ENCODE measurements at places on chromosomes 4 and X.

- DNase-seq: no peak
Observed at GRCh38 chr4:5888222-5889001, 4.5 kb downstream of the CRMP1 start.

GRCh38 chr4:82865592-82865991 lies 25.4 kb downstream of the SEC31A start:
- DNase-seq: no peak

DNA sequence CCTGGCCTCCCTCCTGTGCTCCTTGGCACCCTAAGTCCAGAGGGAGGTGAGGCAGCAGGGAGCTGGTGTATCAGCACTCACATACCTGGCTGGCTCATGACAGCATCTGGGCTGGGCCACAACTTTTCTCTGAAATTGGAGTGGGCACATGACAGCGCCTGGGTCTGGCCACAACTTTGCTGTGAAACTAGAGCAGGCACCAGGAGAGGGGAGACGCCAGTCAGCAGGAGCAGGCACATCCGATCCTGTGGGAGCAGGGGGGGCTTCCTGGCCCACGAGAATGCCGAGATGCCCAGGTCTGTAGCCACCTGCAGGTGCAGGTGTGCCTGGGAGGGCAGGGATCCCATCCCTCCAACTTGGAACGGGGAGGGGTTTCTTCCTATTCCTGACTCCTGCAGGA lies 69.7 kb upstream of the PPP3CA start:
- no peak for DNase-seq

- no peak for DNase-seq
Observed at GRCh38 chr4:189763583-189763982, 177.1 kb upstream of the FRG1 start.

- DNase-seq: no peak
Observed at GRCh38 chr4:126777649-126778048, 855.1 kb upstream of the INTU start.

- no peak for DNase-seq
Observed at GRCh38 chr4:126755506-126755905, 877.3 kb upstream of the INTU start.

DNA sequence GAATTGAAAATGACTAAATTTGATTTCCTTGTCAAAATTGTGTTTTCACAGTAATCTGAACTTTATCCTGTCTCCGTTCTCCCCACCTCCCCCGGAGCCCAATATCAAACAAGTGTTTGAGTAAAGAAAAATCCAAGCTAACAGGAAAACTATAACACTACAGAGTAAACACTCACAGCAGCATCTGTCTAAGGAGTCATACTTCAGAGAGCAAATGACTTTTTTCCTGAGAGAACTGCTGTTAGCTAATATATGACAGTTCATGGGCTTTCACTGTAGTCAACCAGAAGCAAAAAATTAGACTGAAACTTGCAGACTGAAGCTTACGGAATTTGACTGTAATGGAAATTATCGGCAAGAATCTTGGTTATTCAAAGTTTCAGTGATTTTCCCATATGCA lies 321.7 kb downstream of the ANKRD50 start:
- no peak for DNase-seq

GRCh38 chr4:157121401-157121800 lies 45.5 kb downstream of the GLRB start:
- no peak for DNase-seq

DNA sequence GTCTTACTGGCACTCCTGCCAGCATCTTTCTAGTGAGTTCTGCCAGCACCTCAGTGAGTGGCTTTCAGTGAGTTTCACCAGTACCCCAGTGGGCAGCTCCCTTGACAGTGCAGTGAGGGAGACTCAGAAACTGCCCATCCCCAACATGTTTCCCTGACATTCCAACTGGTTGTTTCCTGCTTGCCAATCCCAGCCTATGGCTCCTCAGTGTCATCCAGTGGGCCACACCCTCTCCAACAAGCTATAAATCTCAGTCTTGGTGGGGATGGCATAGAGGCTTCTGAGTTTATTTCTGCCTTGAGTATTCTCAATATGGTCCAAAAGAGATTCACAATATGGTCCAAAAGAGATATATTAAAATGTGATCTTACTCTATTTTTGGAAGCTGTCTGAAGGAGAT lies 461.2 kb upstream of the NR3C2 start:
- no peak for DNase-seq

GRCh38 chr4:26343038-26343398 lies 22.2 kb downstream of the RBPJ start:
- no peak for DNase-seq

GRCh38 chrX:10166248-10166716 lies 9.5 kb downstream of the CLCN4 start:
- no peak for DNase-seq

- no peak for DNase-seq
Observed at GRCh38 chr4:167003326-167003725, 231.0 kb downstream of the SPOCK3 start.

GRCh38 chr4:142698552-142698951 lies 147.5 kb downstream of the INPP4B start:
- no peak for DNase-seq

- DNase-seq: no peak
Observed at GRCh38 chrX:88977835-88978234, 230.8 kb downstream of the CPXCR1 start.

DNA sequence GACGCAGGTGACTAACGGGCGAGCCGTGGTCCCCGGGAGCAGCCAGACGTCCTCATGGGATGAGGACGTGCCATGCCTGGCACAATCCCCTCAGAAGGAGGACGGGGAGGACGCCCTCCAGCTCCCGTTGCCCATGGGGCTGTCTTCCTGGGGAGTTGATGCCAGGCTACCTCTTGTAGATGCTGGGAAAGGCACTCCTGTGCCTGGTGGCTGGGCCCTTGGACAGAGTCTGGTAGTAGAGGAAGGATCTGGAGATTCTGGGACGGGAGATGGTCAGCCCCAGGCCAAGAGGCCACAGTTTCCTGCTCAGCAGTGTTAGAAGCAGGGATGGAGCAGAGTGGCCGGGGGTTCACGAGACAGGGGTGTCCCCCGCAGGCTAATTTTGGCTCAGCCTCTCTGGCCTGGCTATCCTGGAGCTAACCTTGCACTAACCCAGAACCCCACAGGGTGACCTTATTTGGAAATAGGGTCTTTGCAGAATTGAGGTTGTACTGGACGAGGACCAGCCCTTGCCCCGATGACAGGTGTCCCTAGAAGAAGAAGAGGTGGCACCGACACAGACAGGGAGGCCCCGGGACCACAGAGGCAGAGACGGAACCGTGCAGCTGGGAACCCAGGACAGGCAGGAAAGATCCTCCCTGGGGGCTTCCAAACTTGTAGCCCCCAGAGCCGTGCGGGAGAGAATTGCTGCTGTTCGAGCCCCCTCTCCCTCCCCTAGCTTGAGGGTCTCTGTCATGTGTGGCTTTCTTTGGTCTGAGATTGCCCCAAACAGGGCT lies 50.1 kb upstream of the ADRA2C start:
- DNase-seq: no peak

- DNase-seq: no peak
Observed at GRCh38 chr4:86338521-86338920, 21.3 kb downstream of the MAPK10 start.

DNA sequence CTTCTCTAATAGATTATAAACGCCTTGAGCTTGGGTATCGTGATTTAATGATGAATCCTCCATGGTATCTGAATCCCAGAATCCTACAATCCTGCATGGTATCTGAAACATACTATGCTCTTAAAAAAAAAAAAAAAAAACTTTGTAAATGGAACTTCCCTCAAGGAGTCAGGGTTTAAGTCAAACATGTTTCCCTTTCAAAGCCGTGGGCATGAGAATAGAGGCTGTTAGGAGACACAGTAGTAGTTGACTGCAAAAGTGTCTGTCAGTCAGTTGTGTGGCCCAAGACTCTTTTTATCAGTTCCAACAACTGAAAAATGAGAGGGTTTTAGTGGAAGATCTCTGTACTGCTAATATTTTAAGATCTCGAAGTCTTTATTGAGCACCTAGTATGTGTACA lies 2.4 kb upstream of the HS3ST1 start:
- DNase-seq: no peak

GRCh38 chrX:118724775-118725174 lies 2.6 kb upstream of the IL13RA1 start:
- DNase-seq: no peak

DNA sequence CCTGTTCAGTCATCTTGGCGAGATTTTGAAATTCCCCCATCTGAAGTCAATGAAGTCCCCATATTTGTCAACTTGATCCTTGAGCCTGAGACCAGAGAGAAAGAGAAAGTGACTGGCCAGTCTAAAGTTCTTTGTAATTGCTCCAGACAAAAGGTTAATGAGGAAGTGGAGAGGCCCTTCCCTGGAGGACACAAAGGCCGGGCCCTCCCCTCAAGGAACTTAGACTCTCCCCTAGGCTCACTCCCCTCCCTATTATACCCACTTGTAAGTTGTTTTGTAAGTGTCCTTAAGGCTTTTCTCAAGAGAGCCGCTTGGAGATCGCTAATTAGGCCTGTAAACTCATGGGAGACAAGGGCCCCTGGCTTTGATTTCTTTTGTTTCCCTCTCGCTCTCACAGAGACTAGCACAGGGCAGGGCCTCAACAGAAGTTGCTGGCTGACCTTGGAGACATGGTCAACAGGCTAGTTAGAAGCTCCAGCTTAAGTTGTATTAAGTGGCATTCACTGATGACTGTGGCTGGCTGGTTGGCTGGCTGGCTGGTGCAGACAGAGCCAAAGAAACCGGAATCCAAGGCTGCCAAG lies 20.3 kb upstream of the GPC4 start:
- no peak for DNase-seq

GRCh38 chr4:80307774-80308465 lies 27.6 kb upstream of the CFAP299 start:
- no peak for DNase-seq

DNA sequence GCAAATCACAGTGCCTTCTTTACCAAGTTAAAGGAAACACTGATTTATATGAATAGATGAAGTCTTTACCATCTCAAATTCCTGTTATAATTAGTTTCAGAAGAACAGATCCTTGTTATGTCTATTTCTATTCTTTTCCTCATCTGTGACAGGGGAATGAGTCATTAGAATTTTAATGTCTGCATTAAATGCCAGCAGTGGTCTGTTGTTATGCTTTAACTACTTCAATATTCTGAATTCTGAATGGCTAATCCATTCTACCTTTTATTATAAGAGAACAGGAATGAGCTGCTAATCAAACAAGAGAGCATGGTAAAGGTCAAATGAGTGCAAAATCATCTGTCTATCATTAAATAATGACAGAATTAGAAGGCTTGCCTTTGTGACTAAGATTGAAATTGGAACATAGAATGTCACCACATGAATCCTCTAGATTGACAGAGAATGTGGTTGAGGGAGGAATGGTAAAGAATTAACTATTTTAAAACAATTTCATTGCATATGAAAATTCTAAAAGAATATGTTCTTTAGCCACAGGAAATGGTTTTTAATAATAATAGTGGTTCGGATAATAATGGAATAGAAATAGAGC lies 935.5 kb downstream of the ADGRL3 start:
- no peak for DNase-seq

- DNase-seq: no peak
Observed at GRCh38 chr4:81142744-81143143, 72.3 kb downstream of the PRKG2 start.

DNA sequence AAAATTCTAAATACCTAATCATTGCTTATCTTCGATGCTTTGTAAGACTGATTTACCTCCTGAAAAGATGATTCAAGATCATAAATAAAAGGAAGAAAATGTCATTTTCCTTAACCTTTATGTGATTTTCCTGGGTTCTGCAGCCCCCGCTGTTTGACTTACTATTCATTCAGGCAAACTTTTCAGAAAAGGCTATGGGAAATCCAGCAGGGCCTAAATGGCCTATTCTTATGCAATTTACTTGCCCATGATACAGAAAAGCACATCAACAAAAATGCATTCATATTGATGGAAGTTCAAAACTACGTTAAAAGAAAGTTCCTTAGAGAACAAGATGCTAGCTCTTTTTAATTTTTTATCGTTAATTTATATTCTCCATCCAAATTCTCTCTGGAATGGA lies 51.2 kb downstream of the TMEM144 start:
- DNase-seq: no peak

- no peak for DNase-seq
Observed at GRCh38 chrX:1027133-1027532, 185.3 kb downstream of the CRLF2 start.

- no peak for DNase-seq
Observed at GRCh38 chr4:177005674-177006230, 213.0 kb upstream of the VEGFC start.

GRCh38 chrX:16748425-16748824 lies 29.0 kb downstream of the SYAP1 start:
- no peak for DNase-seq

DNA sequence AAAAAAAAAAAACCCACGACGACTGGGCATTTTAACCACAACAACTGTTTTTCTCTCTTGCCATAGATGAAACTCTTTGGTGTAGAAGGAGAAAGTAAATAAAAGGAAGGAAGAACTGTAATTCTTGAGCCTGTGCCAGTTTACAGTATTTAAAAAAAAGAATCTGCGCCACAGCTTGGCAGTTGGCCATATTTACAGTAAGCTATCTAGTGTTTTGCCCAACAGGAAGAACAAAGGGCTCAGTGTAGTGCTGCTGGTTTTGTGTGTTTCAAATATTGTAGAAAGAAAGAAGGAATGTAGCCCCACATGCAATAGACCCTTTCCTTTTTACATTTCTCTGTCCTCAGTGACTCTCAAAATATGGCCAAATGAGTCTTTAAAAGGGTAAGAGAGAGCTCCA lies 66.1 kb downstream of the NR3C2 start:
- DNase-seq: no peak

DNA sequence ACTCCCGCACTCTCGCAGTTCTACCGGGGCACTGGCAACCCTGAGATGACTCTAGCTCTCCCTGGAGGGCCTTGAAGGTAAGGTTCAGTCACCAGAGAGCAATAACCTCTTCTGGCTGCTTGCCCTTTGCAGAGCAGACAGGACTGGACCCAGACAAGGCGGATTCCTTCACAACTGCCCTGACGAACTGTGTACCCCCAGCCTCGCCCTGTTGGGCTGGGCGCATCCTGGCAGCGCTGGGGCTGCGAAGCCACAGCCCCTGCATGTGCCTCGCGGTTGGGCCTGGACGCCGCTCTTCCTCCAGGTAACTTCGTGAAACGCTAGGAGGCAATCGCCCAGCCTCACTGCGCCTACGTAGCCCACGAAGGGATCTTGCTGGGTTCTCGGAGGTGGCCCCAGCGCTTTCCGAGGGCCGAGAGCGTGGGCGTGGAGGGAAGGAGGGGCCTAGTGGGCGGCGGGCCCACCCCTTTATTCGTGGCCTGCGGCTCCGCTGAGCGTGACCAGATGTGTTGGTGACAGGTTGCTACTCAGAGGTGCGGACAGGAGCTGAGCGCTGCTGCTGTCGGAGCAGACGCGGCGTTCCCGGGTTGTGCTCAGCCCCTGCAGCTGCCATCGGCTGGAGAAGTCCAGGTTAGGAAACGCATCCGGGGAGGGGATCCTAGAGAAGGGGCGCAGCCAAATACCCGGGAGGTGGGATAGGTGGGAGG lies 1.9 kb upstream of the MAMLD1 start:
- peak; percentile 76 for DNase-seq

DNA sequence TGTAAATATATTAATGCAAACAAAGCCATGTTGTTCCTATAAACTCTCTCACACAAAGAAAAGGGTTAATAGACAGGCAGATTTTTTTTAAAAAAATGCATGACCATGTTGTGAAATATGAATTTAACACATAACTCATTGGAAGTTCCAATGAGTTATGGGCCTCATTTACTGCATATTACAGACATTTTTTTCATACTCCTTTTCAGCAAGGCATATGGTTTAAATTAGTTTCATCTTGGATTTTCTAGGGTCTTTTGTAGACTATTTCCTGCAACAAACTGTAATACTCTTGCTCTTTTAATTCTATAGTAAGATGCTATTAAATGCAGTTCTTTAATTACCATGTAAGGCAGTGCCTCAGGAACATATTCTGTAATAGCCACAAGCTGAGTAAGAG lies 323.1 kb downstream of the GBA3 start:
- no peak for DNase-seq

- no peak for DNase-seq
Observed at GRCh38 chrX:67607466-67607865, 63.6 kb downstream of the AR start.
